ENCODE measurements at places on chromosomes 6 and 20.
A peak's percentile ranks its signal among the peaks of the same experiment; 100 is the strongest.

DNA sequence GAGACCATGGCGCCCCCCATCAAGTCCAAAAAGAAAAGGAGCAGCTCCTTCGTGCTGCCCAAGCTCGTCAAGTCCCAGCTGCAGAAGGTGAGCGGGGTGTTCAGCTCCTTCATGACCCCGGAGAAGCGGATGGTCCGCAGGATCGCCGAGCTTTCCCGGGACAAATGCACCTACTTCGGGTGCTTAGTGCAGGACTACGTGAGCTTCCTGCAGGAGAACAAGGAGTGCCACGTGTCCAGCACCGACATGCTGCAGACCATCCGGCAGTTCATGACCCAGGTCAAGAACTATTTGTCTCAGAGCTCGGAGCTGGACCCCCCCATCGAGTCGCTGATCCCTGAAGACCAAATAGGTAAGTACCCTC is 41.7 kb upstream of the NAA20 start:
- DNase-seq, result no peak

- no peak for DNase-seq
These were observed 20.8 kb downstream of the PANK2 start for GRCh38 chr20:3909952-3910366.

GRCh38 chr6:28693751-28694443 is 168.2 kb downstream of the GPX5 start:
- DNase-seq, result no peak

DNA sequence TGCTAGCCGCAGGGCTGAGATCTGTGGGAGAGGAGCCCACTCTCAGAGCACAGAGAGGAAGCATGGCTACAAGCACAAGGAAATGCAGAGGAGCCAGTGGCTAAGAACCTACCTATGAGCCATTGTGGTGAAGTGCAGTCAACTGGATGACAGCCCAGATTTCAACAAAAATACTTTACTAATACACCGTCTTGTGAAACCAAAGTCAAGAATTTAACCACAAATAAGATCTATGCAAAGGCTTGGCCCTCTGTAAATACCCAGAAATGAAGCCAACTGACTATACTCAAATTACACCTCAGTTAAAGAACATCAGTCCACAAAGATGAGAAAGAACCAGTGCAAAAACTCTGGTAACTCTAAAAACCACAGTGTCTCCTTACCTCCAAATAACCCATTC is 40.1 kb upstream of the PTCHD4 start:
- DNase-seq, result no peak

GRCh38 chr20:47355489-47356219 is 845 bp downstream of the ZMYND8 start:
- peak; percentile 51 for DNase-seq

DNA sequence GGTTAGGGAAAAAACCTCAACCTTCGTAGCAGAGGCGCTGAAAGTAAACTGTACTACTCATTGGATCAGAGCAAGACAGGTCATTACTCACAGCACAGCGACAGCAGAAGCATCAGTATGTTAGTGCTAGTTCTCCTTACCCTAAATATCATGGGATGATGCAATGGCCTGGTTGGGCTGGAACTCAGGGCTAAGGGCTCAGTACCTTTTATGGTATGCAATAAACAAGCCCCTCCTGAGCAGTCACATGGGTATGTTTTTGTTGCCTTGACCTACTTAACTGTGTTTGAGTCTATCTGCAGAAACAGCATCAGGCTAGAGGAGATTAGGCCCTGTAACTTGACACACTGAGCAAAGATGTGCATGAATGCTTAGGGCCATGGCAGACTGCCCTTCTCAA is 369.4 kb upstream of the IMPG1 start:
- DNase-seq, result no peak

- DNase-seq, result no peak
These were observed 2.9 kb downstream of the COL20A1 start for GRCh38 chr20:63295846-63296245.

- DNase-seq, result no peak
These were observed 44.3 kb downstream of the PHACTR1 start for GRCh38 chr6:12760911-12761310.

DNA sequence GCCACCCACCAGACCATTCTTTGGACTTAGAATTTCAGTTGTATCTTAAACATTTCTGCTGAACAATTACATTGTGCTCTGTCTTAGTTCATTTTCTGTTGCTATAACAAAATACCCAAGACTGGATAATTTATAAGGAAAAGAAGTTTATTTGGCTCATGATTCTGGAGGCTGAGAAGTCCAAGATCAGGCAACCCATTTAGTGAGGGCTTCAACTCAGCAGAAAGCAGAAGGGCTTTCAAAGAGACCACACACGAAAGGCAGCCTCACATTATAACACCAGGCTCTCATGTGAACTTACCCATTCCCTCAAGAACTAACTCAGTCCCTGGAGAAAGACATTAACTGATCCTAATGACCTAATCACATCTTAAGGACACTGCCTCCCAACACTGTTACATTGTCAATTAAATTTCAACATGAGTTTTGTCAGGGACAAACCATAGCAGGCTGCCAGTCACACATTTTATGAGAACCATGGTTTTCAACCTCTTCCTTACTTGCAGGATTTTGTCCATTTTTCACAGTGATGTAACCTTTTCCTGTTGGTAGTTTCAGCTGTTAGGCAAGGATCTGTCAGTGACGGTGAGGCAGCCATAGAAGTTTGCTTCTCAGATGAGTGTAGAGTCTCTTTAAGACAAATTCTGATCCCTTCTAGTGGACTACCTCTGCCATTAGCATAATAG is 399.6 kb upstream of the SOX4 start:
- peak; percentile 29 for DNase-seq

GRCh38 chr6:157585274-157586087 is 204.5 kb downstream of the ZDHHC14 start:
- DNase-seq, result no peak
